ENCODE measurements at places on chromosomes 2 and 18.

GRCh38 chr2:168397629-168398028 is 58.4 kb upstream of the CERS6 start:
- DNase-seq, result no peak

DNA sequence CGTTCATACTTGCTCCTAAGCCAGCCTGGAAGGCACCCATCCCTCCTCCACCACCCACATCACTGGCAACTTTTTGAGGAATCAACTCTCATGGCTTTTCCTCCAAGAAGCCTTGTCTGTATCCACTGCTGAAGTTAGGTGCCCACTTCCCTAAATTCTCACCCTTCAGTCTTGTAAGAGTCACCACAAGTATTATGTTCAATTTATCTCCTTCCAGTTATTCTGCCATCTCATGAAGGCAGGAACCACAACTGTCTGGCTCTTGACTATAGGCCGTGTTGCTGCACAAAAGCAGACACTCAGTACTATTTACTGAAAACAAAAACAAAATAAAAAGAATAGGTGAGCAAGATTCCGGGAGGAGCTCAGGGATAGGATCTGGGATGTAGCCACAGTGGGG is 234.8 kb downstream of the CYRIA start:
- DNase-seq, result no peak

GRCh38 chr2:190180313-190181122 is 118.0 kb upstream of the MSTN start:
- peak; percentile 52 for DNase-seq

- no peak for DNase-seq
Observed at GRCh38 chr2:223019390-223019930, 32.5 kb upstream of the KCNE4 start.

GRCh38 chr2:29317801-29318485 is 202.7 kb downstream of the CLIP4 start:
- DNase-seq, result no peak
